Activated CD4-positive, alpha-beta T cell treated with anti-CD3 and anti-CD28 coated beads, Interleukin-2, amount 10 ng/mL, durations not matched to agents 7 days and 5 days (primary cell): ENCODE measurements at places on chromosomes 11 and 22. TPM values are rescaled to one million over a fixed set of nuclear protein-coding genes. Genes with fewer than 3 reads are reported as not detected.

DNA sequence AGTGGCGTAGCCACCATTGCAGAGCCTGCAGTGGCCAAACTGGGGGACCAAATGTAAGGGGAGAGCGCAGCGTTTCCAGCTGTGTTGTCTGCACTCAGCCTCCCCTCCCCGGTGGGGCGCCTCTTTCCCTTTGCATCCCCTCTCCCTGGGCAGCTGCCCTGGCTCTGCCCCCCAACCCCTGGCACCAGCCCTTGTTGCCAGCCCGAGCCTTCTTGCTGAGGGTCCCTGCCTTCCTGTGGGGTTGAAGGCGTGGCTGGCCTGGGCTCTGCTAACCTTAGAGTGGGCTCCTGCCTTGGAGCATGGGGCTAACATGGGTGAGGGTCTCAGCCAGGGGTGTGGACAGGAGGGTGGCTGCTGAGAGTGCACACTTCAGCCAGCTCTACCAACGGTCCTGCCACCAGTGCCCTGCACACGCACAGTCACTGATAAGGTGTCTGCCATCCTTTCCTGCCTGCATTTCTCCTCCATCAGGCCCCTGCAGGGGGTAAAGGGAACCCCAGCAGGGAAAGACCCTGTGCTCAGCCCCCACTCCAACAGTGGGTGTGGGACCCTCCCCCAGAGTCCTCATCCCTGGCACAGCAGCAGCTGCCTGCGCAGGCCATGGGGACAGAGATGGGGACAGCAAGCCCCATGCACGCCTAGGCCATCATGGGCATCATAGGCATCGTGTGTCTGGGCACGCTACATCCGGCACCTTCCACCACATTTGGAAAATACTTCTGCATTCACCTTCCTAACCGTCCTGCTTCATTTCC is 43.5 kb downstream of the CERK start:
- H3K4me1 ChIP-seq = no peaks in the 10 kb centered on the region
- H3K36me3 ChIP-seq = peaks cover 33% of the 10 kb centered on the region
- H3K4me3 ChIP-seq = no peak overlapping the region

- no peaks in the 10 kb centered on the region for H3K4me1 ChIP-seq
- no peak overlapping the region for H3K27ac ChIP-seq
- peaks cover 4% of the 10 kb centered on the region for H3K36me3 ChIP-seq
- DNase-seq = no peak
Measured at GRCh38 chr11:11245453-11245852, 107.6 kb downstream of the CSNK2A3 start.

GRCh38 chr11:121207485-121208115 is 85.0 kb upstream of the SC5D start:
- no peak overlapping the region for H3K4me3 ChIP-seq
- no peaks in the 10 kb centered on the region for H3K36me3 ChIP-seq
- H3K27me3 ChIP-seq = peaks cover 39% of the 10 kb centered on the region
- DNase-seq = no peak

DNA sequence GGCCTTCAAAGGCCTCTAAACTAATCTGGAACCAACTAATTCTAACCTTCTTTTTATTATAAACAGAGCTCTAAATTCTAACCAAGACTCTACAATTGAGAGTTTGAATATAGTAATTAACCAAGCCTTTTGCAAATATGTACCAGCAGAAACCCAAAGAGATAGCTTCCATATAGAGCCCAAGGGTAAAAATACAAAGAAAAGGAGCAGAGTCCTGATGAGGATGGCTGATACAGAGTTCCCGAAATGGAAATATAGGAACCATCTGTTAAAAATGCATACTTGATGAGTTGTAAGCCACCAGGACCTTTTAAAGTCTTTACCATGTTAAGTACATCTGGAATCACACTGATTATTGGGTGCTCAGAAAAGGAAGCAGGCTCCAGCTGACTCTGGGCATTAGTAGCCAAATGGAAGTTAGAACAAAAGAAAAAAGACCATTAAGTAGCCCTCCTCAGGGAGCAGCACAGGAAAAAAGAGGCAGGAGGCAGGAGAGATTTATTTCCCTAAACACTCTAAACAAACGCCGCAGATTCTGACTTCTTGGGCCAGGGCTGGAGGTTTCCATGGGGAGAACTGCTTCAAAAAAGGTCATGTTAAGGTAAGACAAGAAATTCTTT is 463.1 kb upstream of the FAT3 start:
- no peak for DNase-seq
- no peaks in the 10 kb centered on the region for H3K27me3 ChIP-seq
- H3K27ac ChIP-seq = no peak overlapping the region
- H3K4me3 ChIP-seq = no peak overlapping the region
- H3K4me1 ChIP-seq = no peaks in the 10 kb centered on the region

DNA sequence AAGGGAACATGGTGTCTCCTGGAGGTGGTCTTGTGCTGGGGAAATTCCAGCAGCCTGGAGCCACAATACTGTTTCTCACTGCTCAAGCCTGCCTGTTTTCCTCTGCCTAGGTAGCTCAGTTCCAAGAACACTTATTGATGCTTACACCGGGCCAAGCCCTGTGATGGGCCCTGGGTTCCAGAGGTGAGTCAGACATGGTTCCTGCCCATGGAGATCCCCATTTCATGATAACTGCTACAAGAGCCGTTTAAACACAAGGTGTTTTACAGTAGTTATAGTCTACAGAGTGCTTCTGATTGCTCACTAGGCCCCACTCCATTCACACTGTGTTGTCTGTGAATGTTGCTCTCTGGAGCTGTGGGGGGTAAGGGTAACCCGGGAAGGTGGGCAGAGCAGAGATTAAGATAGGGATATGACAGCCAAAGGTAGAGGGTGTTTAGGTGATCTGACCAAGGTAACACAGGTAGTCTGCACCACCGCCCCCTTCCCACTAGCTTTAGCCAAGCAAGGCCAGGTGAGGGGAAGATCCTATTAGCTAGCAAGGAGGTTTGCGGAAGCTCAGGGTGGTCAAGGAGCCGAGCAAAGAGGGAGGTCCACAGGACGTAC is 696 bp upstream of the MICAL2 start:
- H3K4me3 ChIP-seq = peak overlapping the region; percentile 71
- H3K27ac ChIP-seq = peak overlapping the region; percentile 87
- peaks cover 48% of the 10 kb centered on the region for H3K4me1 ChIP-seq
- H3K27me3 ChIP-seq = no peaks in the 10 kb centered on the region
- DNase-seq = peak; percentile 18

DNA sequence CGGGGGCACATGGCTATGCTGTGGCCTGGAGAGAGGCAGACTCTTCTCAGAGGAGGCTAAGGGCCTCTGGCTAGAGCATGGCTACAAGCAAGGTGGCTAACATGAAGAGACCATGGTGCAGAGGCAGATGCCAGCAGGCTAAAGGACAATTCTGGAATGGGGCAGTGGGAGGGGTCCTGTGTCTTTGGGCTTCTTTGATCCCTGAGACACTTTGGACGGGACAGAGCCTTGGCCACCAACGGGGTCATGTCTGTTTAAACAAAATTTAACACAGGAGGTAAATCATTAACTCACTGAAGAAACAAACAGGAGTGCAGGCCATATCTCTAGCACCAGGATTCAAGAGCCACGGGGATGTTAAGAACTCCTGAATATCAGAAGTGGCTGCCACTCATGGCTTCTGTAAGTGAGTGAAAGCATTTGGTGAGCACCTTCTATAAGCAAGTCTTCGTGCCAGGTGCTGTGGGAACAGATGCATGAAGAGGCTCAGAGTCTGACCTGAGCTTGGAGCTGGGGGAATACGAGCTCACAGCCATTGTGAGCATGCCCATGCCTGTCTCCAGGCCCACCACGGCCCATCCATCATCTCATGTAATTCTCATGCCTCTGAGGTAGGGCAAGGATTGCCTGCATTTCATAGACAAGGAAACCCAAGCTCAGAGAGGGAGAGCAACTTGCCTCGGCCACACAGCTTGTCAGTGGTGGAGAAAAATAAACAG is 18.3 kb upstream of the ZNRF3 start:
- no peaks in the 10 kb centered on the region for H3K36me3 ChIP-seq
- no peaks in the 10 kb centered on the region for H3K4me1 ChIP-seq
- no peak overlapping the region for H3K4me3 ChIP-seq
- no peak for DNase-seq

GRCh38 chr11:26070714-26071380 is 261.1 kb upstream of the ANO3 start:
- H3K36me3 ChIP-seq = no peaks in the 10 kb centered on the region
- H3K27ac ChIP-seq = no peak overlapping the region
- no peaks in the 10 kb centered on the region for H3K4me1 ChIP-seq
- no peak overlapping the region for H3K4me3 ChIP-seq
- no peak for DNase-seq

GRCh38 chr22:19620742-19621371 is 93.4 kb upstream of the SEPTIN5 start:
- H3K36me3 ChIP-seq = no peaks in the 10 kb centered on the region
- peaks cover 16% of the 10 kb centered on the region for H3K4me1 ChIP-seq
- no peaks in the 10 kb centered on the region for H3K27me3 ChIP-seq
- H3K4me3 ChIP-seq = no peak overlapping the region

DNA sequence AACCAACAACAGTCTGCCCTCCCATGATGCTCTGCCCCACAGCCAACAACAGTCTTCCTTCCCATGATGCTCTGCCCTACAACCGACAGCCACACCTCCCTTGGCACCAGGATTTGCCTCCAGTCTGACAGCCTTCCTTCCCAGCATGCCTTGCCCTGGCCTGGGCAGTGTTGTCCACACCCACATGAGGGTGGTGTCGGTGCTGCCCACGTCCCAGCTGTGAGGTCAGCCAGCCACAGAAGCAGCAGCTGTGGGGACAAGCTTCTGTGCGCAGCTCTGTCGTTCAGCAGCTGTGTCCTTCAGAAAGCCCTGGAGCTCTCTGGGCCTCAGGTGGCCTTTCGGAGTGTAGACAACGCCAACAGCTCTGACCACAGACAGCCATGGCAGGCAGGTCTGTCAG is 1378.9 kb downstream of the BRD1 start:
- no peak overlapping the region for H3K4me3 ChIP-seq
- DNase-seq = no peak
- no peaks in the 10 kb centered on the region for H3K4me1 ChIP-seq
- H3K27ac ChIP-seq = no peak overlapping the region
- no peaks in the 10 kb centered on the region for H3K36me3 ChIP-seq
- H3K27me3 ChIP-seq = no peaks in the 10 kb centered on the region

GRCh38 chr11:87444993-87445392 is 407.3 kb downstream of the TMEM135 start:
- peaks cover 15% of the 10 kb centered on the region for H3K27me3 ChIP-seq
- H3K27ac ChIP-seq = no peak overlapping the region
- no peak overlapping the region for H3K4me3 ChIP-seq
- no peaks in the 10 kb centered on the region for H3K36me3 ChIP-seq

- DNase-seq = no peak
- H3K36me3 ChIP-seq = no peaks in the 10 kb centered on the region
- no peak overlapping the region for H3K27ac ChIP-seq
Measured at GRCh38 chr22:44703255-44703870, 1.4 kb downstream of the PRR5 start.

- H3K36me3 ChIP-seq = no peaks in the 10 kb centered on the region
- H3K27me3 ChIP-seq = peaks cover 1% of the 10 kb centered on the region
- no peak for DNase-seq
Measured at GRCh38 chr22:23380230-23380573, 199.9 kb downstream of the IGLL1 start.

DNA sequence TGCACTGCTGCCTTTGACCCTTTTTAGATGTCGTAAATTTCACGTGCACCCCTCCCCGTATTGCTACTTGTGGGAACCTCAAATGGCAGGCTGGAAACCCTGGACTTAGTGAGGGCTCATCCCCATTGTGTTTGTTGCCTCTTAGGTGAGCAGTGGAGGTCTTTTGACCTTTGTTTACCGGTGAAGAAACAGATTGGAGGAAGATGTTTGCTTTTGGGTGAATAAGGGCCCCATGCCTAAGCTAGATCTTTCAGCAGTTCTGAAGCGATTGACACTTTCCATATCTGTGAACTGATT is 782 bp downstream of the SMARCB1 start:
- no peaks in the 10 kb centered on the region for H3K27me3 ChIP-seq
- peak overlapping the region; percentile 97 for H3K27ac ChIP-seq
- no peak for DNase-seq
- H3K4me1 ChIP-seq = peaks cover 54% of the 10 kb centered on the region

DNA sequence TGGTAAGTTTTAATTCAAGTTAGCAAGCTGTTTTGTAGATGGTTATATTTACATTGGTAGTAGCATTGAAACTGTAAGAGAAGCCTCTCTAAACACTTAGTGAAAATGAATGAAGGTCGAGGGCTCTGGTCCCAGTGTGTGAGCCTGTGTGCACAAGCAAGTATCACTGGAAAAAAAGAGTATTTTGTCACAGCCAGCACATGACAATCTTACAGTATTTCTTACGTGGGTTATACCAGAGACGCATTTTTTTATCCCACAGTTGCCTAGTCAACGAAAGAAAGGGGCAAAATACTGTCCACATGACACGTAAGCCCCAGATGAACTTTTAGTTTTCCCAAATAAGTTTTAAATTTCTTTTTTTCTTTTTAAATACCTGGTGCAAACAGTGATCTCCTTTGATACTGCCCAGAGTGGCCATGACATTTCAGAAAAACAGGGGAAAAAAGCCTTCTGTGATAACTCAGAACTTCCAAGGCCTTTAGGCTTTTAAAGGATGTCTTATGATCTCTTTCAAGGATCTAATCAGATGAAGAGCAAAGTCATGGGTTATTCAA is 23.5 kb downstream of the RAB38 start:
- no peak overlapping the region for H3K27ac ChIP-seq
- H3K27me3 ChIP-seq = no peaks in the 10 kb centered on the region
- no peak overlapping the region for H3K4me3 ChIP-seq
- H3K4me1 ChIP-seq = no peaks in the 10 kb centered on the region
- DNase-seq = no peak

- H3K36me3 ChIP-seq = peaks cover 1% of the 10 kb centered on the region
- H3K27ac ChIP-seq = peak overlapping the region; percentile 97
- H3K27me3 ChIP-seq = no peaks in the 10 kb centered on the region
- H3K4me1 ChIP-seq = peaks cover 88% of the 10 kb centered on the region
- H3K4me3 ChIP-seq = peak overlapping the region; percentile 49
Measured at GRCh38 chr11:118876286-118876685, 7.4 kb upstream of the CXCR5 start.

DNA sequence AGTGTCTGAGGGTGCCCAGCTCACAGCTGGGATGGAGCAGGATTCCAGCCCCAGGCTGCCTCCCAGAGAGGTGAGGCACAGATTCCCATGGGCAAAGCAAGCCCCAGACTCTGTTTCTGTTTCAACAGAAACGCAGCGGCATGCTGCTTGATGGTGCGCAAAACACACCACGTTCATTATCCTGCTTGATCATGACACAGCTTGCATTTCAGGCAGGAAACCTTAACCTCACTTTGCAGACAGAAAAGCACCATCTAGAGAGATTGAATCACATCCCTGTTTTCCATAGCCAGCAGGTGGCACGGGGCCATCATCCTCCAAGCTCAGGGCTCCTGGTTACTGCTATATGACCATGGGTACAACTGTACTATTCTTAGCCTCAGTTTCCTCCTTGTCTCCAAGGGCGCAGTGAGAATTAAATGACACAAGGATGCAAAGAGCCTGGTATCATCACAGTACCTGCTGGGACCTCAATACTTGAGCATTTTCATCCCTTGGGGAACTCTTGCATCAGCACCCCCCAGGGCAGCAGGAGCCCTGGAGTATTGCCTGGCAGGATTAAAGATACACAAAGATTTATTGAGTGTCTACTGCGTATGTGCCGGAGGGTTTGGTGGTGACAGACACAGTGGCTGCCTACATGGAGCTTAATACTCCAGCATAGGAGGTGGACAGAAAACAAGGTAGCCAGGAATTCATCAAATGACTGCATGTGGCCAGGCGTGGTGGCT is 110.0 kb downstream of the TP53I11 start:
- H3K27ac ChIP-seq = no peak overlapping the region
- DNase-seq = no peak
- H3K27me3 ChIP-seq = peaks cover 20% of the 10 kb centered on the region
- no peaks in the 10 kb centered on the region for H3K36me3 ChIP-seq
- no peak overlapping the region for H3K4me3 ChIP-seq

Gene DGCR6
- total RNA-seq = 0.74 TPM

Gene ANGPTL5
- total RNA-seq = not detected

Gene PATE2
- not detected for total RNA-seq

Gene APOBEC3B
- total RNA-seq = 8.7 TPM

Gene CCDC15
- 7.3 TPM for total RNA-seq

Gene SULT4A1
- not detected for total RNA-seq

Gene KCTD14
- 0.19 TPM for total RNA-seq
